ENCODE measurements at places on chromosomes 7 and 10.

GRCh38 chr7:152402384-152403250 lies 33.2 kb downstream of the KMT2C start:
- no peak overlapping the region for H3K4me3 ChIP-seq
- peak; percentile 55 for DNase-seq
- H3K27me3 ChIP-seq, result no peaks in the 10 kb centered on the region
- H3K36me3 ChIP-seq, result no peaks in the 10 kb centered on the region
- H3K27ac ChIP-seq, result no peak overlapping the region
- H3K4me1 ChIP-seq, result no peaks in the 10 kb centered on the region

DNA sequence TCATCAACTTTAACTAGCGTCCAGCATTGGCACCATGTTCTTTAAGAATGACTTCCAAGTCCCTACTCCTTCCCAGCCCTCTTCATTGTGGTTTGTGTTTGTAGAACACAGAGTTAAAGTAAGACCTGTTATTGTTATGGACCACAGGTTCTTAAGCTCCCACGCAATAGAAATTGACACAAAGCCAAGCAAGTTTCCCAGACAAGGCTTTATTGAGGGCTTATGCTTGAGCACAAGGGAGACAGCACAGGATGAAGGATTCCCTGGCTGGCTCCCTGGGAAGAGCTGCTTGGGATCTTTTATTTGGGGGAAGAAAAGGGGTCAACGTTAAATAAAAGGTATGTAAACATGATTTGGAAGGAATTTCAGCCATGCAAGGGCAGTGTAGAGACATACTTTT lies 44.3 kb upstream of the PRKCQ start:
- no peak overlapping the region for H3K27ac ChIP-seq
- H3K27me3 ChIP-seq, result no peaks in the 10 kb centered on the region
- H3K4me1 ChIP-seq, result peaks cover 2% of the 10 kb centered on the region
- no peak for DNase-seq
- H3K36me3 ChIP-seq, result no peaks in the 10 kb centered on the region

GRCh38 chr7:130047831-130048230 lies 3.3 kb downstream of the ZC3HC1 start:
- H3K27ac ChIP-seq, result no peak overlapping the region
- H3K4me1 ChIP-seq, result no peaks in the 10 kb centered on the region
- H3K36me3 ChIP-seq, result peaks cover 9% of the 10 kb centered on the region
- no peaks in the 10 kb centered on the region for H3K27me3 ChIP-seq

DNA sequence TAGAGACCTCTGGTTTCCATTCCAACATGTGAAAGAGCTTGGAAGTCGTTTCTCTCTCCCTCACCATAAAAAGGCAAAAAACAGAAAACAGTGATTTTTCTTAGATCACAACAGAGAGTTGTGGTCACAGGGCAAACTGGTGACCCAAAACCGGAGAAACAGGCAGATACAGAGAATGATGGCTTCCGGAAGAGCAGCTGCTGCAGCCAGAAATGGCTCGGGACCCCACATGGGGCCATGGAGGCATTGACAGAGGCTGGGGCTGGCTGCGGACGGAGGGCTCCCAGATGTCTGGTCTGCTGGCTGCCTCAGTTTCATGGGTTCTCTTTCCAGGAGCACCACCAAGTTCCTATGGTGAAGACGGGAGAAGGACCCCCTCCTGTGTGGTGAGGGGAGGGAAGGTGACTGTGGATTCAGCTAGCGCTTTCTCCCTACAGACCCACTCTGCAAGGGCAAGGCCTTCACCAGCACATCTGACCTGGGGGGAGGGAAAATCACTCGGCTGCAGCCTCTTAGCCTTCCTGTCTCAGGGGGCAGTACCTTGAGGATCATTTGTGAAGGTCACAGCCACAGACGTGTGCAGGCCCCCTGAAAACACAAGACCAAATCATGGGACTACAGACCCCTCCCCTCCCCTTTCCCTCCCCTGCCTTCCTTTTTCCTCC lies 81.4 kb downstream of the WDR37 start:
- no peak overlapping the region for H3K27ac ChIP-seq
- DNase-seq, result no peak
- no peak overlapping the region for H3K4me3 ChIP-seq
- H3K4me1 ChIP-seq, result no peaks in the 10 kb centered on the region
- H3K36me3 ChIP-seq, result no peaks in the 10 kb centered on the region
- H3K27me3 ChIP-seq, result no peaks in the 10 kb centered on the region

GRCh38 chr10:92761571-92761970 lies 71.8 kb downstream of the HHEX start:
- no peak overlapping the region for H3K27ac ChIP-seq
- no peaks in the 10 kb centered on the region for H3K27me3 ChIP-seq
- no peaks in the 10 kb centered on the region for H3K36me3 ChIP-seq
- DNase-seq, result no peak
- no peak overlapping the region for H3K4me3 ChIP-seq

DNA sequence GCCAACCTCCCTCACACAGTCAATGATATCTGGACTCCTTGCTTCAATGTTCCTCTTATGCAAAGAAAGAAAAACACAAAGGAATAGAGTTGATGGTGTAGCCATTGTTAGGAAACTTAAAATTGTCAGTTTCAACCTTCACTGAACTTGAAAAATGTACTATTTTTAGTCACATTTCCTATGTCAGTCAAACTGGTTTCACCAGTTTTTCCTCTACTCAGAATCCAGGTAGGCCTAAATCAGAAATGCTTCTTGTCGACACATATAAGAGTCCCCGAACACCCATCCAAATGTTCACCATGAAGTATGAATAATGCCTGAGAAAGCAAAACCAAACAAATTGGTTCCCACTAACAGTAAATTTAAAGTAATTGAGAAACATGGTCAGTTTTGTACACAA lies 42.4 kb upstream of the ZMYND11 start:
- no peaks in the 10 kb centered on the region for H3K36me3 ChIP-seq
- H3K27me3 ChIP-seq, result no peaks in the 10 kb centered on the region
- H3K4me1 ChIP-seq, result peaks cover 9% of the 10 kb centered on the region
- H3K4me3 ChIP-seq, result no peak overlapping the region
- peak; percentile 85 for DNase-seq

DNA sequence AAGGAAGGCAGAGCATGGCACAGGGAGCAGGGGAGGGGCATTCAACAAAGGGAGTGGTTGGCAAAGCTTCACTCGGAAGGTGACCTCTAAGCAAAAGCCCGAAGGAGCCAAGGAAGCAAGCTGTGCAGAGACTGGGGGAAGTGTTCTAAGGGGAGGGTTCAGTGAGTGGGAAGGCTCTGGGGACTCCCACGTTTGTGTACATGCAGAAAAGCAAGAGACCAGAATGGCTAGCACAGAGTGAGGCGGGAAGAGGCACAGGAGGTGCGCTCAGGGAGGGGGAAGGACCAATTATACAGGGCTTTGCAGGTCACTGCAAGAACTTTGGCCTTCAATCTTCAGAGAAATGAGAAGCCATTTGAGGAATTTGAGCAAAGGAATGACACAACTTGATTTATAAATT lies 7.4 kb downstream of the ARHGAP21 start:
- no peak overlapping the region for H3K4me3 ChIP-seq
- H3K27ac ChIP-seq, result no peak overlapping the region
- H3K4me1 ChIP-seq, result peaks cover 13% of the 10 kb centered on the region
- no peaks in the 10 kb centered on the region for H3K27me3 ChIP-seq

- no peak for DNase-seq
- H3K4me1 ChIP-seq, result no peaks in the 10 kb centered on the region
- H3K36me3 ChIP-seq, result no peaks in the 10 kb centered on the region
- H3K27me3 ChIP-seq, result no peaks in the 10 kb centered on the region
- no peak overlapping the region for H3K4me3 ChIP-seq
These were observed 13.7 kb upstream of the ARID5B start for GRCh38 chr10:61887772-61888171.

DNA sequence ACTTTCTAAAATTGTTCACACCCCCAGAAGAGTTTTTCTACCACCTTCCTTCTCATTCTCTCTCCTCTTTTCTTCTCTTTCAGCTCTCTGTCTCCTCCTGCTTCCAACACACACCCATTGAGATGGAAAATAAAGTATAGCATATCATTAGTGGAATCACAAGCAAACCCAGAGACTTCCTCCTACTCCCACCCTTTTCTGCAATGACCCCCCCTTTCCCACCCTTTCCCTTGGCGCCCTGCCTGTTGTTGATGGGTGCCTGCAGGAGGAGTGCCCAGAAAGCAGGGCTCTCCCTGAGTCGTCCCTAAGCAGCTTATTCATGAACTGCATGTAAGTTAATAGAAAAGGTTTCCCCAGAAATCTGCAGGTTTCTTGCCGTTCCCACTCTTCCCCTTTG lies 300.0 kb downstream of the PLXNA4 start:
- H3K27me3 ChIP-seq, result no peaks in the 10 kb centered on the region
- H3K4me3 ChIP-seq, result no peak overlapping the region
- H3K27ac ChIP-seq, result no peak overlapping the region
- H3K36me3 ChIP-seq, result no peaks in the 10 kb centered on the region

- H3K27me3 ChIP-seq, result no peaks in the 10 kb centered on the region
- peaks cover 7% of the 10 kb centered on the region for H3K36me3 ChIP-seq
- H3K27ac ChIP-seq, result peak overlapping the region; percentile 74
These were observed 383 bp downstream of the MARVELD1 start for GRCh38 chr10:97713826-97714400.

DNA sequence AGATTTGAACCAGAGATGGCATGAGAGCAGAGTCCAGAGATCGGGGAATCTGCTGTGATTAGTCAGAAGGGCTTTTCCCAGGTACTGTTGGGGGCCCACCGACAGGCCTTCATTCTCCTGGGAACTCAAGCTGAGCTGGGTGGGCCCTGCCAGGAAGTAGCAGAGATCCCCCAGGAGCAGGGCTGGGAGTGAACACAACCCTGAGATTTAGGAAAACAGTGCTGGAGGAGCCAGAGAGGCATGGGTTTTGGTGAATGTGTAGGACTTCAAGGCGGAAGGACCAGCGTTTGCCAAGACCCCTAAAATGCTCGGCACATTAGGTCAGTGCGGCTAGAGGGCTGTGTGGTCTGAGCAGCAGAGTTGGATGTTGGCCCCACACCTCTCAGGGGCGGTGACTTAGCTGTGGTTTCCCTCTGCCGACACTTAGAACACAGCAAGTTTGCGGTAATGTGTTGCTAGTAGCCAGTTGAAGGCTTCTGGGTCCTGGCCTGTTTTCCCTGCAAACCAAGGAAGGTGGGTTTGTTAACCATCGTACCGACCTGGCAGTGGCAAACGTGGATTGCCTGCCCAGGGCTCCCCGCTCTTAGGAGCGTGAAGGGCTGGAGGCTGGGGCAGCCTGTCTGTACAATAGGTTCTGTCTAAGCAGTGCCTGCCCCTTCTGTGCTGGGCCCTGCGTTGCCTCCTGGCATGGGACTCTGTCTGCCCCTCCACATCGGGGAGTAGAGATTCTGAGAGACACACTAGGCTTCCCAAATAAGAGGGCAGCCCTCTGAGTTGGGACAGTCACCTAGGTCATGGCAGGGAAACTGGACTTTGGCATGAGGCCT lies 14.0 kb downstream of the NACAD start:
- peaks cover 5% of the 10 kb centered on the region for H3K4me1 ChIP-seq
- DNase-seq, result no peak
- H3K4me3 ChIP-seq, result no peak overlapping the region
- no peaks in the 10 kb centered on the region for H3K27me3 ChIP-seq
- no peak overlapping the region for H3K27ac ChIP-seq
- H3K36me3 ChIP-seq, result peaks cover 58% of the 10 kb centered on the region

GRCh38 chr7:50660830-50661175 lies 95.6 kb upstream of the DDC start:
- no peak overlapping the region for H3K4me3 ChIP-seq
- DNase-seq, result no peak
- H3K36me3 ChIP-seq, result peaks cover 11% of the 10 kb centered on the region
- H3K27ac ChIP-seq, result no peak overlapping the region

GRCh38 chr10:29473406-29474100 lies 161.2 kb downstream of the SVIL start:
- H3K27ac ChIP-seq, result no peak overlapping the region
- peaks cover 41% of the 10 kb centered on the region for H3K36me3 ChIP-seq
- no peak overlapping the region for H3K4me3 ChIP-seq
- no peaks in the 10 kb centered on the region for H3K27me3 ChIP-seq
- DNase-seq, result no peak
